ENCODE measurements at places on chromosomes 6 and 20.
A peak's percentile ranks its signal among the peaks of the same experiment; 100 is the strongest.

DNA sequence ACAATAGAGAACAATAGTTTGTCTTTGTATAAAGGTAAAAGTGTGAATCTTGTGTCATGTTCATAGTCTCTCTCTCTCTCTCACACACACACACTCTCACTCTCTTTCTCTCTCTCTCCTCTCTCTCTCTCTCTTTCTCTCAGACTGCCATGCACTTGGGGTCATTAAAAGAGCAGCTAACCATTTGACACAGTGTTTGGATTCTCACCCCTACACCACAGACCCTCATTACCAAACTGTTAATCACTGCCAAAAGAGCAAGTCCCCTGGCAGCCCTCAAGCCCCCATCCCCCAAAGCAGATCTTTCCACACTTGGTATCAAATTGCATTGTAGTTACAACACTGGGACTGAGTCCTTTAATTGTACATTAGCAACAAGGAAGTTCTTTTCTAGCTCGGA lies 305.8 kb upstream of the RSPO3 start:
- no peak for DNase-seq

DNA sequence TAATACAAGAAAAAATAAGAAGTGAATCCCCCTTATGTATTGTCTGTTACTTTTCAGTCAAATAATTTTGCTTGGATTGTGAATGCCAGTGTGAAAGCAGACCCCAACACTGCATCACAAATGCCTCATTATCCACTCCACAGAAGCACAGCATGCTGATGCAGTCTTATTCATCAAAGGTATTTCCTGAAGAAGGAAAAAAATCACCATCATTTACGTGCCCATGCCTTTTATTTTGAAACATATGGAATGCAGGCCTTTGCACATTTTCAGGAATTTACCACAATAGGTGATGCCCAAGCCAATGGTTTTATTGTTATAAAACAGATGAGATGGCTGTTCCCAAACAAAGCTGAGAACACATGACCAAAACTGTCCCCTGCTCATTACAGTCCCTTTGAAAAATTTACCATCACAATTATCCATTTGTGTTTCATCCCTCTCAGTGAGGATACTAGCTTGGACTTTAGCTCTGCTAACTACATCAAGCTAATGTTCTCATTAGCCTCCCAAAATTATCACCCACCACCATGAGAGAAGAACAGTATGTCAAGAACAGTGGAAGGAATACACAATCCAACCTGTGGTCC lies 180.6 kb upstream of the HTR1E start:
- DNase-seq = no peak

- no peak for DNase-seq
Observed at GRCh38 chr6:125793863-125794262, 3.1 kb downstream of the NCOA7 start.

DNA sequence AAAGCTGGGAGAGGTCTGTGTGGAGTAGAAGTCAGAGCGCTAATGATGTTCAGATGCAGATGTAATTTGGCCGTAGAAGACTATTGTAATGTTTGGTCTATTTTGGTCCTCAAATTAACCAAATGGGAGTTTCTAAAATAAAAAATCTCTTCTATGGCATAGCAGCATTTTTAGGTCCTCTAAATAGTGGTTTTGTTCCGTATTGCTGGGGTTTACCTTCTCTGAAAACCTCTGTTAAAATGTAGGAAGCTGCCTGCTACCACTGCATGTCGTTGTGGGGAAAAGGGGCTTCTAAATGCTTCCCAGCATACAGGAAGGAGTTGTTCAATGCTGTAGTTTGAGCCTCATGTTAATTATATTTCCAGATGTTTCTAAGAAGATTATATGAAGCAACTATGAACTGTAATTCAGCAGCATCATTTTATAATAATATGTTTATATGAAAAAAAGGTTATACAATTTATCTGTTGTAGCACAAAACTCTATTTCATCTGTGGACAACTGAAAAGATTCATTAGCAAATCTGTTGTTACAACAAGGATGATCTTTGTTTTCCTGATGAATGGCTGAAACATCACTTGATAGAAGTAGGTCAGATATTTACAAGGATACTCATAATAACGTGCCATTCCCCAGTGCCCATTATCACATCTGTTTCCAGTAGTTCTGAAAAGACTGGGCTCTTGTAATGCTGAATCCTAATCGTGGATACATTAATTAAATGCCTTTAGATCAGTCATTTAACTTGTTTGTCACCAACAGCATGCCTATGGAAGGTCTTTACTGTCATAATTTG lies 256.6 kb downstream of the TBC1D7 start:
- DNase-seq = no peak

GRCh38 chr20:1844325-1845162 lies 50.7 kb upstream of the SIRPA start:
- peak; percentile 25 for DNase-seq

DNA sequence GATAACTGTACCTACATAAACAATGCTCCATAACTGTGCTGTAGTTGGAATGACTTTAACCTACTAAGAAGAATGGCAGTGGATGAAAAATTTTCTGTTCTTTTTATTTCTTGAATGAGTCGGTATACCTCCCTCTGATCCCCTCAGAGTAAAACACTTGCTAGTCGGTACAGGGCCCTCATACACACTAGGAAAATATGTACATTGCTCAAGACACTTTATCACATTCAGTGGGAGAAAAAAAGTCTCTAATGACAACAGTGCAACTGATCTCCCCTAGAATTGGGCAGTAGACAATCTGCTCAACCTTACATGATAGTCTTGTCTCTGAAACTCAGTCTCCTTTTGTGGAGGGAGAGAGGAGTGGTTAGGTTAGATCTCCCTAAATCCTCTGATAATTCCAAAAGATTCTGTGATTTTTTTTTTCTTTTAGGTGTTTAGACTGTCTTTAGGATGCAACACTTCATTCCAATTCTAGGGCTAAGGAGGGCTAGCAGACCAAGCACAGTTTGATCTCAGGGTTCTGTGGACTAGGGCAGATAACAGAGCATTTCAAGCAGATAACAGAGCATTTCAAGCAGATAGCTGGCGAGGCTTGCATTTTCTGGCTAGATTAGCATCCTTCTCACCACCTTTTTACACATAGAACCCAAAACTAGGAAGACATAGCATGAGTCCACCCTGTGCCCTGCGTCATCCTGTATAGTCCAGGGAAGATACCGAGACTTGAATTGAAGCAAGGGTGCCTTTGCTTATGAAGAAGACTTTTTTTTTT lies 100.3 kb upstream of the TNFAIP3 start:
- DNase-seq = no peak

DNA sequence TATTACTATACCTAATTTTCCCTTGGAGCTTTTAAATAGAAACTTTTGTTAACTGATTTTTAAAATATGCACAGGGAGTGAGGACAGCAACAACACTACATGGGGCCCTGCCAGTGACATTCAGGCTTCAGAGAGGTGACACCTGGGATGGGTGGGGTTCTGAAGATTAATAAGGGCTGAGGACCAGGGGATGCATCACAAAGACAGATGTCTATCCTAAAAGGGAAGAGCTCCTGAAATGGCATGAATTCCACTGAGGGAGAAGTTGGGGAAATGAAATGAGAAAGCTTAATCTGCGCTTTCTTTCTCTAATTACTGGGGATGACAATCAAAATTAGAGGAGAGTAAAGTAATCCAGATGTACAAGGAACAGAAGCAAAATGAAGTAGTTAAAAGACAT lies 162.8 kb downstream of the BTBD9 start:
- DNase-seq = no peak

DNA sequence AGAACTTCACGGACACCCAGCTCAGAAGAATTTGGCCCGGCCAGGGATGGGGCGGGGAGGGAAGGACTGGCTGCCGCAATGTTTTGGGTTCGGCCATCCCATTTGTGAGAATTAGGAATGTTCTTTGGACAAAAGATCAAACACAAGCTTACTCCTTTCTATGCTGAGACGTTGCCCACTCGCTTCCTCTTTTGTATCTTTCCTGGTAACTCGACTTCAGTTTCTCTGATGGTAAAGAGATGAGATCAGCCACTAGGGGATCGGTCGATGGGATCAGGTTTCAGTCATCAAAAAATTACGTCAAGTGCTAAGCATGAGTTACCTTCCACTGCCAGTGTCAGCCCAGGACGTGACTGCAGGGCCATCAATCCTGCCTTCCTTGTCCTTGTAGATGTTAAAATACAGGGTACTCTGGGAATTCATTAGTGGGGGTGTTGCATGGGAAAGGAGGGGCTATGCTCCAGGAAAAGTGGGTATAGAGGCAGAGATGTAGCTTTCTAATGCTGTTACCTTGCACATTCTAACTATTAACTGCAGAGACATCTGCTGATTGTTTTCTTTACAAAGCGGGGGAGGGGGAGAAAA lies 190.2 kb downstream of the TSHZ2 start:
- no peak for DNase-seq

DNA sequence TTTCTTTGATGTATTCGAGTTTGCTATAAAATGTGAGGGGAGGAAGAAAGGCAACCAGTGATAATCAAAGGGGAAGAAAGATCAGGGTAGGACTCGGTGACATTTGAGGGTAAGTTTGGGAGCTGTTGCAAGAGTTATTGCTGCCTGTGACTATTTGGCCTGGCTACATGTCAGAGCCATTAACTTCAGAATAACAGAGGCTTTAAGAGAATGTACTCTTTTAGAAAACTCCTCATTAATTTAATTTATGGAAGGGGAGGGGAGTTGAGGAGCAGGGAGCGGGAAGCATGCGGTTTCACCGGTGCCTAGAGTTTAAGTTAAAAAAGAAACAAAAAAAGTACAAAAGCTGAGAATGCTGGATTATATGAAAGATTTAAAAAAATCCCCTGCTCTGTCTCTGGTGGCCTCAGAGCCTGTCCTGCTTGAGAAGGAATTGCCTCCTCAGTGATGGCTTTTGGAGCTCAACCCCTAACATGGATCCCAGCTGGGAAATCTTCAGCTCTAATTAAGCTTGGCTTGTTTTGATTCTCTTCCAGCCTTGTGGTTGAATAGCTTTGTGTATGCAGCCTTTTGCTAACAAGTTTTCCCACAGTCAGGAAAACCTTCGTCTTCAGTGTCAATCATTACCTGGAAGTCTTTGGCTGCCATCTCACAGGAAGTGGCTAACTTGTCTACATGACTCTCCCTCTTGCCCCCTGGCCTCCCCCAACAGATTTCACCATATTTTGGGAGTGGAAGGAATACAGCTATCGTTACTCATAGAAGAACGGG lies 238.2 kb downstream of the SOX4 start:
- no peak for DNase-seq

- DNase-seq = no peak
Observed at GRCh38 chr6:92723390-92723931, 695.9 kb downstream of the EPHA7 start.

DNA sequence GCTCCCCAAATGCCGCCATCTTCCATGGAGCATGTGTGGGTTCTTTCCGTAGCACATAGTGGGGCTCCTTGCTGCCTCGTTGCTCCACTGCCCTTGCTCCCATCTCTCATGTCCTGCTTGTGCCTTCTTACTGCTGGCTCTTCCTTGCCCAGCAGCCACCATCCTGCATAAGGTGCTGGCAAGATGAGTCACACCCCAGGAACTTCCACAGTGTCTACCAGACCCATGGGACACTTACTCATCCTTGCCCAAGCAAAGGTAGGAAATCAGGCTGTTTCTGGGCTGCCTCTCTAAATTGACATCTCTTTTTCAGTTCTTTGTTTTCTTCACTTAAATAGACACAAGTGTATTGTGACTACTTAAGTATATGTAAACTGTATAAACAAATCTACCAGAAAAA lies 39.4 kb upstream of the RGS17 start:
- DNase-seq = no peak

DNA sequence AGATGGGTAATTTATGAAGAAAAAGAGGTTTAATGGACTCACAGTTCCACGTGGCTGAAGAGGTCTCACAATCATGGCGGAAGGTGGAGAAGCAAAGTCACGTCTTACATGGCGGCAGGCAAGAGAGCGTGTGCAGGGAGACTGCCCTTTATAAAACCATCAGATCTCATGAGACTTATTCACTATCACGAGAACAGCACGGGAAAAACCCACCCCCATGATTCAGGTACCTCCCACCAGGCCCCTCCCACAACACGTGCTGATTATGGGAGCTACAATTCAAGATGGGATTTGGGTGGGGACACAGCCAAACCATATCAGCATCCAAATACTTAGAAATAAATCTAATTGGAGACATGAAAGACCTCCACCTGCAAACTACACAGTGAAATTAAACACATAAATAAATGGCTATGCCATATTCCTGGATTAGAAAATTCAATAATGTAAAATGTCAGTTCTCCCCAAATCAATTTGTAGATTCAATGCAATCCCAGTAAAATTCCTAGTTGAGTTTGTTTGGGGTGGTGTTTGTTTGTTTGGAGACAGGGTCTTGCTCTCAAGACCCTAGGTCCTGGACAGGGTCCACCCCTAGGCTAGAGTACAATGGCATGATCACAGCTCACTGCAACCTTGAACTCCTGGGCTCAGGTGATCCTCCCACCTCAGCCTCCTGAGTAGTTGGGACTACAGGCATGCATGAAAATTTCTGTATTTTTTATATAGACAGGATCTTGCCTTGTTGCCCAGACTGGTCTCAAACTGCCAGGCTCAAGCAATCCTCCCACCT lies 101.6 kb downstream of the TAF4 start:
- DNase-seq = no peak

DNA sequence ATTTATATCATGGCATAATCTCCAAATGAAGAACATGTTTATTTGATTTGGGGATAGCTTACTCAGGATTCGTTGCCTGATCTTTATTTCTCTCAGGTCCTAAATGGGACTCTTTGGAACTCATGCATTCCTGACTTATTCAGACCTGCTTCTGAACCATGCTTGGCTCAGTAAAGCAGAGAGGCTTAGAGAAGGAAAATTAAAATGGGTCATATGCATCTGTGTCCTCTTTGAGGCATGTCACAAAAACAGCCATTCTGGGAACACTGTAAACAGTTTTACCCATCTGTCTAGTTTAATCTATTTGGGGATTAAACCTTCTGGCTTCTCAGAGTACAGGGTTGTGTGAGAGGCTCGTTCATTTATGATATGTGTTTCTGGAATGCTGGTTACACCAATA lies 1017.3 kb downstream of the KIF16B start:
- DNase-seq = no peak

- no peak for DNase-seq
Observed at GRCh38 chr6:2949536-2950083, 21.8 kb downstream of the SERPINB6 start.

GRCh38 chr6:139126931-139127330 lies 7.9 kb upstream of the HECA start:
- no peak for DNase-seq

- DNase-seq = no peak
Observed at GRCh38 chr20:16806886-16807285, 58.7 kb downstream of the OTOR start.

DNA sequence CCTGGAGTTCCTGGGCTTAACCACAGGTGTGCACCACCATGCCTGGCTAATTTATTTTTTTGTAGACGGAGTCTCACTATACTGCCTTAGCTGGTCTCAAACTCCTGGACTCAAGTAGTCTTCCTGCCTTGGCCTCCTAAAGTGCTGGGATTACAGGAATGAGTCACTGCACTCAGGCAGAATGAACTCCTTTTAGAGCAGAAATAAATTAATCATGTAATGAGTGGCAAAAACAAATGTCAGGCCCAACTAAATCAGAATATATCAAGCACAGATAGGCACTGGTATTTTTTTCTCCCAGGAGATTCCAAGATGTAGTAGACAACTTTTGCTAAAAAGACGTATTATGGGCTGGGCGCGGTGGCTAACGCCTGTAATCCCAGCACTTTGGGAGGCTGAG lies 2.6 kb downstream of the RPS10 start:
- DNase-seq = no peak
